ENCODE measurements at places on chromosomes 3 and 15.

DNA sequence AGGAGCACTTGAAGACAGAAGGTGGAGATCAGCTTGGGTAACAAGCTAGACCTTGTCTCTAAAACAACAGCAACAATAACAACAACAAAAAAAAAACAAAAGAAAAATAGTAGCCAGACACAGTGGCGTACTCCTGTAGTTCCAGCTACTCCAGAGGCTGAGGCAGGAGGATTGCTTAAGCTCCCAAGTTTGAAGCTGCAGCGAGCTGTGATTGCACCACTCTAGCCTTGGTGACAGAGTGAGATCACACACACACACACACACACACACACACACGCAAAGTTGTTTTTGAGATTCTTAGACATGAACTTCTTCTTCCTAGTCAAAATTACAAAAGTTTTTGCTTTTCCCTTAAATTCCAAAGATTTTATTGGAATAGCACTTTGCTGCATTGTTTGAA, 93.0 kb upstream of the IGSF10 start:
- no peak for DNase-seq

GRCh38 chr15:60787837-60788691, 309.1 kb upstream of the ICE2 start:
- DNase-seq = no peak

GRCh38 chr3:53180305-53181023, 19.5 kb downstream of the PRKCD start:
- DNase-seq = no peak

DNA sequence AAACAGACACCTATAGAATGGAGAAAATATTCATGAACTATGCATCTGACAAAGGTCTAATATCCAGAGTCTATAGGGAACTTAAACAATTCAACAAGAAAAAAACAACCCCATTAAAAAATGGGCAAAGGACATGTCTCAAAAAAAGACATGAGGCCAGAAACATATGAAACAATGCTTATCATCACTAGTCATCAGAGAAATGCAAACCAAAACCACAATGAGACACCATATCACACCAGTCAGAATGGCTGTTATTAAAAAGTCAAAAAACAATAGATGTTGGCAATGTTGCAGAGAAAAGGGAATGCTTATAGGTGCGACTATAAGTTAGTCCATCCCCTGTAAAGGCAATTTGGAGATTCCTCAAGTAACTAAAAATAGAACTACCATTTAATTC, 11.4 kb upstream of the HDGFL3 start:
- no peak for DNase-seq
